ENCODE measurements at places on chromosomes 12 and 14.

DNA sequence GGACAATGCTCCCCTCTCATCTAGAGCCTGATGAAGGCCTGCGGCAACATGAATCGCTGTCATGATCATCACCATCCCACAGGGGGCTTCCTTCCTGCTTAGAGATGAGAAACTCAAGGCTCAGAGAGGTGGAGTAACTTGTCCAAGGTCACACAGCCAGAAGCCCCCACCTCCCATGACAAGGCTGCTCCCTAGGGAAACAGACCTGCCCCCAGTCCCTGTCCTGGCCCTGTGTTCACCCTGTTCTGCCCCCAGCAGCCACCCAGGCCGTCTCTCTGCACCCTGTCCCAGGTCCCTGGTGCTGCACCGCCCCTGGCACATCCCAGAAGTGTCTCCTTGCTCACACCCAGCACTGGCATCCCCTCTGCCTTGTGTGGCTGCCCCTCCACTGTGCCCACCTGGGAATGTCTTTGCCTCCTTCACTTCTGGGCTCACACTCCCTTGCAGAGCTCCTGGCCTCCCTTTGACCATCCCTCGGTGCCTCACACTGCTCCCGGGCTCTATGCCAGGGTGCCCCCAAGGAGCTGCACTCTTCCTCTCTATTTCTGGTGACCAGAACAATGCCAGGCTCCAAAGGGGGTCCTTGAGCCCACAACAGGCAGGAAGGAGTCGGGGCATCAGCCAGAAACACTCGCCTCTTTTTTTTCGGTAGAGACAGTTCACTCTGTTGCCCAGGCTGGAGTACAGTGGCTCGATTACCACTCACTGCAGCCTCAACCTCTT is 70.5 kb downstream of the BCL11B start:
- no peak for DNase-seq

- no peak for DNase-seq
Observed at GRCh38 chr12:111180426-111181142, 188.3 kb downstream of the PHETA1 start.

DNA sequence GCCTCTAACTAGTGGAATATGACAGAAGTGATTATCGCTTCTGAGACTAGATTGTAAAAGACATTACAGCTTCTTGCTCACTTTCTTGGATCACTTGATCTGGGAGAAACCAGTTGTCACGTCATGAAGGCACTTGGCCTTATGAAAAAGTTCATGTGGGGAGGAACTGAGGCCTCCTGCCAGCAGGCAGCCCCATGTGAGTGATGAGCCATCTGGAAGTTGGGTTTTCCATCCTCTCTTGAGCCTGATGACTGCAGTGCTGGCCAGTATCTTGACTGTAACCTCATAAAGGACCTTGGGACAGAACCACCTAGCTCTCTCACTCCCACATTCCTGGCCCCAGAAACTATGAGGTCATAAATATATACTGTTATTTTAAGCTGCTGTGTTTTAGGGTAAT is 28.0 kb downstream of the TTLL5 start:
- DNase-seq: peak; percentile 34

GRCh38 chr14:69676723-69677122 is 65.3 kb downstream of the SUSD6 start:
- no peak for DNase-seq

DNA sequence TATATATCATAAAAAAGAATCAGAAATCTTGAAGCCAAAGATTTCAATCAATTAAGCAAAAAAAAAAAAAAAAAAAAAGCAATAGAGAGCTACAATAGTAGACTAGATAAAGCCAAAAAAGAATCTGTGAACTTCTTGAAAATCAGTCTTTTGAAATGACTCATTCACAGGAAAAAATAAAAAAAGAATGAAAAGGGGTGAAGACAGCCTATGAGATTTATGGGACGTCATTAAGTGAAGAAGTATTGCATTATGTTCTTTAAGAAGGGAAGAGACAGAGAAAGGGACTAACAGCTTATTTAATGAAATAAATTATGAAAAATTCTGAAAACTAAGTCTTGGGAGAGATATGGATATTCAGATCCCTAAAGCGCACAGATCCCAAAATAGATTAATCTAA is 103.8 kb downstream of the ACSS3 start:
- no peak for DNase-seq

Measured in myocyte (in vitro differentiated cells).